DMS53 (cell line): ENCODE measurements at places on chromosomes 7 and 10.
A peak's percentile ranks its signal among the peaks of the same experiment; 100 is the strongest.

- DNase-seq = no peak
Measured at GRCh38 chr7:137965942-137966640, 35.8 kb downstream of the CREB3L2 start.

DNA sequence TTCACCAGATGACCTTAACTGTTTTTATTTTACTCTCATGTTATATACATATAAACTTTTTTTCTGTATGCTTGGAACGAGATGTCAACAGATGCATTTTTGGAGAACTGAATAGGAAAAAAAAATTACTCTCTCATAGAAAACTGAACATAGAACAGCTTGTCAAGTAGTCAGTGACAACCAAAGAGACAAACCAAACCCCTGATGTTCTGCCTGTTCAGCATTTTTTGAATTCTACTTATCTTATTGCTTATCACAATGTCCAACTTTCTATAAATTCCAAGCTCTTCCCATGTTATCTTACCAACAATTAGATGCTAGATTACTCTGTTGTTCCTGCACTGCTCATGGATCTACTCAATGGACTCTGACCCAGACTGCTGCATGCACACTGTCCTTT, 95.2 kb downstream of the VPS41 start:
- no peak for DNase-seq

- DNase-seq = no peak
Measured at GRCh38 chr7:132480534-132480933, 95.7 kb downstream of the PLXNA4 start.

DNA sequence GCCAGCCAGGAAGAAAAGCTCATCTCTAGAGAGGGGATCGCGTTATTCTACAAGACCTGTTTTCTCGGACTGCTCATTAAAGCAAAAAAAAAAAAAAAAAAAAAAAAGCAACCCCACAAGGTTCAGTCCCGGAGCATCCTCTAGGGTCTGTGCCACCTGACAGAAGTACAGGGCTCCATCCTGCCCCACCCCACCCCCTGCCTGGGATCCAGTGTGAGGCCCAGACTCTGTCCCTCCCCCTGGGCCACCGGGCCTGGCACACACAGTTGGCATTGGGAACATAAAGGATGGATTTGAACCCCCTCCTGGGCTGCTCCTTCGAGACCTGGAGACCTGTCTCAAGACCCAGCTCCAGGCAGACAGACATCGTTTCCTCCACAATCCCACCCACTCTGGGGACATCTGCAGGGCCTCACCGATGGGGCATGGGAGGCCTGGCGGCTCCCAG, 688 bp downstream of the ORAI2 start:
- DNase-seq = no peak

GRCh38 chr7:90706072-90706716, 110.1 kb downstream of the CDK14 start:
- peak; percentile 93 for DNase-seq

DNA sequence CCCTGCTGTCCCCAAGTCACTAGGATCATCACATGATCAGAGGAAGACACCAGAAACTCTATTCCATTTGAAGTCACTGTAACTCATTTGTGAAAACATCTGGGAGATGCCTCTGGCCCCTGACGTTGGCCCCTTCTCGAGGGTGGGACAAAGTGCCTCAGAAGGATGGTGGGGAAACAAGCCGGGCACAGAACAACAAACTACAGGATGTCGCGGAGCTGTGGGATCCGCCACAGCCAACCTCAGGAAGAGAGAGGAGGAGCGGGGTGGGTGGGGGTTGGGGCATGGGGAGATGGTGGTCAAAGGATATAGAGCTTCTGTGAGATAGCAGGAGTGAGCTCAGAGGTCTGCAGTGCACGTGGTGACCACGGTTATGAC, 265.6 kb upstream of the TCERG1L start:
- no peak for DNase-seq

DNA sequence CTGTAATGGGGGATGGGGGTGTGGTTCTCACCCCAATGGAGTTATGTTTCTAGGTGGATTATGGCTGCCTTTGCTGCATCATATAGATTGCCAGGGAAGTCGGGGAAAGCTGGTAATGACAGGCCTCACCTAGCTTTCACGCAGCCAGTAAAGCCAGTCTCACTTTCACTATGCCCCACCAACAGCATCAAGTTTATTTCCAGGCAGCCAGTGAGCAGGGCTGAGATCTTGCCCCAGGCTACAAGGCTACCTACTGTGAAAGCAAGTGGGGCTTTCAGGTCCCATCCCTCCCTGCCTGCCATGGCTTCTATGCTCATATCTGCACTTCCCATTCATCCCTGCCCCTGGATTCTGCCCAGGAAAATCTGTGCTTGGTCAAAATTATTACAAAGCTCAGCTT, 61.7 kb upstream of the NXPH1 start:
- DNase-seq = no peak

DNA sequence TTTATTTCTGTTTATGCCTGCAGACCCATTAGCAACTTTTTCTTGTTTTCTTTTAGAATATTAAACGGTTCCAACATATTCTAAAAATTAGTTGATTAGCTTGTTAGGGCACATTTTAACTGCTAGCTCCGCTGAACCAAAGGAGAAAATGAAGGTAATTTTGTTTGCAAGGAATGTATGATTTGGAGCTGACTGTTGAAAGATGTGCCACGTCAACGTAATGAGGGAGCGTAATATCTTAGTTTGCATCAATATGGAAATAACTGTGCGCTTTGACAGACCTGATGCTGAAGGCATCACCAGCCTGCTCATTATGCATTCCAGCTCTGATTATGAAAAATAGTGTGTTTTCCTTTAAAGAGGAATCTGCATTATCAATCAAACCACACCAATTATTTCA, 102.0 kb upstream of the CTBP2 start:
- no peak for DNase-seq

DNA sequence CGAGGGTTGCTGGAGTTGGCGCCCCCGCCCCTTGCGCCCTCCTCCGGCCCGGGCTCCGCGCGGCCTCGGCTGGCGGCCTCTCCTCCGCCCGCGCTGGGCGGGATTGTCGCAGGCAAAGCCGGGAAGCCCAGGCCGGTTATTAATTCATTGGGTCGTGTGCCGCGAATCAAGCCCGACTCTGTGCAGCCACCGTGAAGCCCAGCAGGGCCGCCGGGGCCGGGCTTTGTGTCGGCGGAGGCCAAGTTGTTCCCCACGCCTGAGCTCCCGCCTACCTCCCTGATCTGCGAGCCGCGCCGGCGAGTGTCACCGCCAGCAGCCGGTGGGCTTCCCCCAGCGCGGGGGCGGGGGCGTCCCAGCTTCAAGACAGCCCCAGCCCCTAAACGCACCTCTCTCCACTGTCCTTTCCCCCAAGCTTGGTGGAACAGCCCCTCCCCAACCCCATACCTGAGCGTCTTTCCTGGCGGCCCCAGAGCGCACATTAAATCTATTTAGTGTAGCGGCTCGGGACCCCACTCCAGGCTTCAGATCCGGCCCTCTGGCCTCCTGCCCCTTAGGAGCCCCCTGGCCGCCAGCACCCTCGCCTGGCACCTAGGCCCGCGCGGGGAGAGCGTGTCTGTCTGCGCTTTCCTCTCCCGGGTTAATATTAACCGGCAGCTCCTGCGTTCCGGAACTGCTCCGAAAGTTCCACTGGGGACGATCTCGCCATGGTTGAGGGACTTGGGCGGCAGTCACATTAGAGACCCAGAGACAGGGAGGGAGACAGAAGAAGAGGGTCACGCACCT, 3.5 kb downstream of the SHH start:
- DNase-seq = peak; percentile 51

DNA sequence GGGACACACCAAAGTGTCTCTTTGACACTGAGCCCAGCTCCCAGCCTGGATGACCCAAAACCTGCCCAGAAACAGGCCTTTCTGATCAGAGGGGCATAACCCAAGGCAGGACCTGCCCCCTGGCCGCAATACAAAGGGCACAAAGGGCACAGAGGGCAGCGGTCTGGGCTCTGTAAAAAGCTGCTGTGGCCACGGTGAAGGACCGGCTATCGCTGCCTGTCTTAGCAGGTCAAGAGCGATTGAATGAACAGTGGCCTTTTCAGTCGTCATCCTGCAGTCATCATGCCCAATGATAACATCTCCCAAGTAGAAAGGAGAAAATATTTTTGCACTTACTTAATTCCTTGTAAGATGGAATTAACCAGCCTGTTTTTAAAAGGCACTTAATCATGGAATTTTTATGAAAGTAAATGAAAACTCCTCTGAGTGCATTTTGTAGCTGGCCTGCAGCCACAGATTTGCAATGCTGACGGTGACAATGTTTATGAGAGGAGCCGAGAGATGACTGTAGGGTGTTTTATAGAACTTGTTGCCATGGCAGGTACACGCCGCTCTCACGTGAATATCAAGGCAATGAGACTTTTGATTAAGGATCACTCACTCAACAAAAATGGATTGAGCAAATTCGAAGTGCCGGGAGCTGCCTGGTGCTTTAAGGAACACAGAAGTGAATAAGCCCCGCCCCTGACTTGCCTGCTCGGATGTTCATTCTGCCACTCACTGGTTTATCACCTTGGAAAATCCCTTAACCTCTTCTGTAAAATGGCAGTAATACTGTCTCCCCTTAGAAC, 47.3 kb upstream of the BHLHA15 start:
- DNase-seq = no peak

DNA sequence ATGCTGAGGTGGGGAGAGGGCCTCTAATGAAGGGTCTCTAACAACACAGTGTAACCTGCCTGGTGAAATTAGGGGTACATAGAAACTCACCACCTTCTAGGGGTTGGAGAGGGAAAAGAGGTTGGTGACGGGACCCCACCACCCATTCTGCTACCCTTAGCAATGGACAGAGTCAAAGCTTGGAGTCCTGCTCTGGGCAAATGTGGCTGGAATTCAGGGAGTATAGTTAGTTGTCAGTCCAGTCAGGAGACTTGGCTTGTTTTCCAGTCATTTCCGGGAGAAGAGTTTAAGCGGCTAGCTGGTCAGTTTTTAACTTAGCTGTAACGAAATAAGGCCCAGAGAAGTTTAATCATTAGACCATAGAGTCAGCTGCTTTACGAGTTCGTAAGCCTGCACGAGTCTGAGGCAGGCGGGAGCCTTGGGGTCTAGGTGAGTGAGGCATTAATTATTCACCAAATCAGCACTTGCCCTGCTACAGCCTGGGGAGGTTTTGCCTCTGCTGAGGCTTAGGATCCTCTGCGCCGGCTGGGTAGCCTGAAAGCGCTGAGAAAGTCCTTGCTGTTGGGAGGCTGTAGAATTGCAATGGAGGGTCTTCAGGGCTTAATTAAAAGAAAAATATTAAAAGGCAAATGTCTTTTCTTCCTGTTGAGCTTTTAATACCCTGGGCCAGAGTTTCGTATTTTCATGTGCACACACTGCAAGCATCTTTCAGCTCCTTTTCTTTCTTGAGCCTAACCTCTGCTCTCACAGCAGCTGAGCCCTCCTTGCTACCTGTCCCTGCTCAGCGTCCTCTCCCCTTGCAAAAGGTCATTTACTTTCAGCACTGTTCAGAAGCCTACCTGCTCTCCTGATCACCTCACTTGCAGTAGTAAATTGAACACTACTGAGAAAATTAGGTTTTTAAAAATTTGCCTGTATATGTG, 1.5 kb upstream of the LAMB1 start:
- DNase-seq = peak; percentile 61

DNA sequence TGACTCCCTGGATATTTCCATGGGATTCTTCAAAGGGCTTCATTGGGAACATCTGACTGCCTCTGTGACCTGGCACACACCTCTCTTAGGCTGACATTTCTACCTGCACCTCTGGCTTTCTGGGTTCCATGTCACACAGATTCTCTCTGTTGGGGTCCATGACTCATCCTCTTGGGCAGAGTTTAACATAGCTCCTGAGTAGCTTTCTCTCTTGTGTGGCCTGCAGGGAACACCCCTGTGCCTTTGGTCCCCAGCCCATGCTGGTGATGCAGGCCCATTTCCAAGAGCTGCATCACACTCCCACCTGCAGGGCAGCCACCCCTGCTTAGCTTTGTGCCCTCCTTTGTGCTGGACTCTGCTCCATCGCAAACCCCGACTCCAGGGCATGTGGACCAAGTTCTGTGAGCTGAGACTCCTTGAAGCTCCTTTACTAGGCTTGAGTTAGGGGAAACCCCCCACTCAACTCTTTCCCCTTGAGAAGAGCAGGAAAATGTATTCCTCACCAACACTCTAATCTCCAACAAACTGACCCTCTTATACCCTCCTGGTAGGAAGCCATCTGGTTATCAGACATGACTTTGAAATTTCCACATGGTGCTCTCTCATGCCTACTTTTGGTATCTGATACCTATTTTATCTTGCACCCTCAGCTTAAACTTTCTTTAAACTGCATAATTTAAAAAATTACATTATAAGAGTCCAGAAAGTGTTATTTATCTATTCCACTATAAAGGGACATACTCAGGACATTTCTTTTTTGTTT, 93.3 kb downstream of the ZNF777 start:
- no peak for DNase-seq

GRCh38 chr7:50341724-50342123, 37.2 kb downstream of the IKZF1 start:
- DNase-seq = no peak

DNA sequence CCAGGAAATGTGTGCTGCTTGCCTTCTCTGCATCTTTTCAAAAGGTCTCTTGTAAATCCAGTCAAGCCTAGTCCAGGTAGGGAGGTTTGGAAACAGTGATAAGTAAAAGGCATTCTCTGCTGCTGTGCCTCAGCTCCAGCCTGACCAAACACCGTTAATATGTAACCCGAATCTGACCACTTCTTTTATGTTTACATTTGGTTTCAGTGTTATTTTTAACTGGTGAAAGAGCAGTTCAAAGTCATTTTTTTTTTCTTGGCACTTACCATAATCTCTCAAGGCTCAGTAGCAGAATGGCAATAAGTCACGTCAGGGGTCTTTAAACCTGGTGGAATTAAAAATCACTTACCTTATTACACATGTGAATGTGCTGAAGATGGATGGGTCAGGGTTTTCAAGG, 216.8 kb downstream of the PTEN start:
- peak; percentile 78 for DNase-seq

GRCh38 chr10:32971536-32972091, 13.6 kb upstream of the ITGB1 start:
- no peak for DNase-seq

DNA sequence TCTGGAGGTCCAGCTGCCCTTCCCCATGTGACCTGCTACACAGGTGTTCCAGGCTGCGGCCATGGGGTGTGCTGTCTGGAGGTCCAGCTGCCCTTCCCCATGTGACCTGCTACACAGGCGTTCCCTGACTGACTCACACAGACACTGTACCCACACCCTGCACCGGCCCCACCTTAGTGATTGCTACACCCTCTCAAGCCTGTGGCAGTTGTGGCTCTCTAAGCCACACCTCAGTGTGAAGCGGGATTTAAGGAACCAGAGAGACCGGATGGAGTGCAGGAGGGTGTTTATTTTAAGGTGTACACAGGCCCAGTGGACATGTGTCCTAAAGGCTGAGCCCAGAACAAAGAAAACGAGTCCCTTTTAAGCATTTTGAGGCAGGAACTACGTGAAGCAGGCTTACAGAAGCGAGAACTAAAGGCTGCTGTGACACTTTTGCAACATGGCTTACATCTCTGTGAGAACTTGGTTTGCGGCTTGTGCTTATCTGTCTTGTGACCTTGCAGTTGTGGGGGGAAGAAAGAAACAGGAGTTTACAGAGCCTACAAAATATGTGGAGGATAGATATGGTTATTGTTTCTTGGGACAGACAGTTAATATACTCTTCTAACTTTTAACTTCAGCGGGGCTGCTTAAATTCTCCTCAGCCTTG, 326.4 kb downstream of the PAXIP1 start:
- no peak for DNase-seq
